NCI-H1417 (cell line): ENCODE measurements at places on chromosomes 13 and 19.

GRCh38 chr13:97243915-97244781, 22.0 kb downstream of the MBNL2 start:
- no peak for DNase-seq

DNA sequence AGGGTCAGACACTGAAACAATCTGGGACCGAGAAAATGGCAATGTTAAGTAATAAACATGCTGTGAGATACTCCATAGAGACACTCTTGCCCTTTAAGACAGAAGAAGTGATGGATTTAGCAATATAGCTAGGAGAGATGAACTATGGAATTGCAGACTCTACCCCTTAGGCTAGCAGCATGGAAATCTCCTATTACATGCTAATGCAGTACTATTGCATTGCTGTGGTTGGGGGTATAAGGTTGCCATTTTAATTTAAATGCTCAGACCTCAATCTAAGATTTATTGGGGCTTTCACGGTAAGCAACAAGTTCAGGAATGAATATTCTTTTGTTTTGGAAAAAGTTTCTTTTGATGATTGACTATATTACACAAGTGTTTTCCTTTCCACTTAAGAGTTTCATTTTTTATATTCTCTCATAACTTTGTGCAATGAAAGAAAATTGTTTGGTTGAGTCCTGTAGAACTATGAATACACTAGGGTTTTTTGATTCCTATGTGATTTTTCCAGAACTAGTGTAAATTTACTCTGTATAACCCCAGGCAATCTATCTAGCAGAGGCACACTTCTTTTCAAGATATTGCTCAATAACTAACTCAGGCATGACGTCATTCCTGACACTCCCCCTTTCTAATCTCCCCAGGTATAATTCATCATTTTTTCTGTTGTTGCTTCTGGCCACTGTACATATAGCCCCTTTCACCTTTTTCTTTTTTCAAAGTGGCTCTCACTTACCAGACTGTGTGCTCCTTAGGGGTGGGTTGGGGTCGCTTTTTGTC, 394.7 kb upstream of the KLF12 start:
- no peak for DNase-seq

DNA sequence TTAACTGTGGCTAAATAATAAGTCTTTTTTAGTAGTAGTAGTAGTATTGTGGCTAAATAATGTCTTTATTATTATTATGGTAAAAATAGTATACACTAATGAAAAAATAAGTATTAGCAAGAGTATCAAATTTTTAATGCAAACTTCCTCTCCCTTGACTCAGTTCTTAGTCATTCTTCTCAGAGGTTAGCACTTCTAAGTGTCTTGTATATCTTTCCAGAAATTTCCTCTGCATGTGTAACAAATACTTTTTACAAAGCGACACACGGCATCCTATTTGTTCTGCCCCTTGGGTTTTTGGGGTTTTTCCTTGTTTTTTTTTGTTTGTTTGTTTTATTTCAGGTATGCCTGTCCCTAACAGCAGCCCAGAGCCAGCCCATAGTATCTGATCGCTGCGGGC, 20.9 kb downstream of the SIN3B start:
- no peak for DNase-seq

DNA sequence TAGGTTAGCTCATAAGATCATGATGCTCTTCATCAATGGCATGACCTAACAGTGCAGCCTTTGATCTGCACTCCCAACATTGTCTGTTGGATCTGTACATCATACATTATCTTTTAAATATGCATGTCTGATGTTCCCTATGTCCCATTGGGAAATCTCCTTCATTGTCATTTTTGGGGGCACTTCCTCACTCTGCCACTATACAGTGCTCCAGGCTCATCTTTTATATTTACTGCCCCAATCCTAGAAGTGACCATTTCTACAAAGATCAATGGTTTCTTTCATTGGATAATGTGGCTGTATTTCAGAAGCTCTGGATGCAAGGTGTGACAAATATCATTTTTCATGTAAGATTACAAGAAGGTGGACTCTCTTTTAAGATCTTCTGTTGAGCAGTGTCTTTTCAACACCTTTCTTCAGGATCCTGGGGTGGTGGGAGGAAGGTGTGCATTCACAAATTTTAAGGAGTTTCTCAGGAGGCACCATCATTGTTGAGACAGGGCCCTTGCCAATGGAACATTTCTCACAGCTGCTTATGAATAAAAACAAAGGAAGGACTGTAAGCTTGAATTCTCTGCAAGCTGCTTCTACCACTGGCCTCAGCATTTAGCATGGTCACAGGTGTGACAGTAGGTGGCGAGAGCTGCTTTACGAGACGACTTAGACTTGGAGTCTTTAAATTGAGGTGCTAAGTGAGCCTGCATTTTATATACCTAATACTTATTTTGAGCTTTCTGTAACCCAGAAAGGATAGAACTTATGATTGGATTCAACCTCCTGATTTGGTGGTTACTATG, 403.0 kb downstream of the LMO7 start:
- no peak for DNase-seq

DNA sequence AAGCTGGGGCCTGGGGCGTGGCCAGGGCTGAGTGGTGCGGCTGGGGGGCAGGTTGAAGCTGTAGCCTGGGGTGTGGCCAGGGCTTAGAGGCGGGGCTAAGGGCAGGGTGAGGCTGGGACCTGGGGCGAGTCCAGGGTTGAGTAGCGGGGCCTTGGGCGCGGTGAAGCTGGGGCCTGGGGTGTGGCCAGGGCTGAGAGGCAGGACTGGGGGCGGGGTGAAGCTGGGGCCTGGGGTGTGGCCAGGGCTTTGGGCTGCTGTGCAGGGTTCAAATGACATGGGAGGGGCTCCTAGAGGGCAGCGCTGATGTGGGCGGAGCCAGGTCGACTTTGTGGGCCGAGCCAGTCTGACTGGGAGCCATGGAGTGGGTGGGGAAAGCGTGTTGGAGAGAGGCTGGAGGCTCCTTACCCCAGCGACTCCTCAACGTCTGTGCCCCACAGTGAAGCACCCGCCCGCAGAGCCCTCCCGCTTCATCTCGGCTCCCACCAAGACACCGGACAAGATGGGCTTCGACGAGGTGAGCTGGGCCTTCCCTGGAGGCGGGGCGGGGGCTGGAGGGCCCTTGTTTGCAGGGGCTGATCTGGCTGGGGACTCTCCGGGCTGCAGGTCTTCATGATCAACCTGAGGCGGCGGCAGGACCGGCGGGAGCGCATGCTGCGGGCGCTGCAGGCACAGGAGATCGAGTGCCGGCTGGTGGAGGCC, 21.5 kb downstream of the COLGALT1 start:
- no peak for DNase-seq

DNA sequence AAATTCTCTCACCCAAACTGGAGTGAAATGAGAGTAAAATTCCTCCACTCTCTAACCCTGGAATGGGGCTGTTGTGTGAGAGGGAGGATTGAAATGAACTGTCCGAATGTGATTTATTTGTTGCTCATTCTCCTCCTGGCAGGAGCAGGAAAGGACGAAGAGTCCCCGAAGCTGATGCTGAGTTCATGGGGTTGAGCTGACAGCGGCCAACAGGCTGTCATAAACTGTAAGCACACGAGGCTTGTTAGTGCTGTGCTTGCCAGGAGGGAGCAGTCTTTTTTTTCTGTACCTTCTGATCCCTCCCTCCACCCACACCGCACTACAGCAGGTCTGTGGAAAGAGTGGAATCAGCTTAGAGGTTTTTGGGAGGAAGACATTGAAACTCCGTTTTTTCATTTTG, 33.1 kb upstream of the ZNF331 start:
- peak; percentile 18 for DNase-seq

DNA sequence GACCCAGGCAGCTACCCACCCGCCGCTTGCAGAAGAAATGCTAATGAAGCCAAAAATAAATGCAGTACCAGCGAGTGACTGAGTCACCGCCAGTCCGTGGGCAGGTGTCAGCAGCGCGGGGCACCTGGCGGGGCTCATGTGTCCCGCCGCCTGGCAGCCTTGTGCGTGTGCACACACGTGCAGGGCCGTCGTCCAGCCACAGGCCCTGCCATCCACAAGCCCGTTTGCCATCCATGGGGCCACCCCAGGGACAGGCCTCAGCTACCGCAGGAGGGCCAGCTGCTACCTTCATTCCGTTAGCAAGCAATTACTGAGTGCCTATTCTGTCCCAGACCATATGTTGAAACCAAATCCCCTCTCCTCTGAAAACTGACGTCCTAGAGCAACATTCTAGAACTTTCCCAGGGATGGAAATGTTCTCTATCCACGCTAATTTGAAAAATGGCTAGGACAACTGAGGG, 20.5 kb downstream of the NCAN start:
- DNase-seq: no peak

DNA sequence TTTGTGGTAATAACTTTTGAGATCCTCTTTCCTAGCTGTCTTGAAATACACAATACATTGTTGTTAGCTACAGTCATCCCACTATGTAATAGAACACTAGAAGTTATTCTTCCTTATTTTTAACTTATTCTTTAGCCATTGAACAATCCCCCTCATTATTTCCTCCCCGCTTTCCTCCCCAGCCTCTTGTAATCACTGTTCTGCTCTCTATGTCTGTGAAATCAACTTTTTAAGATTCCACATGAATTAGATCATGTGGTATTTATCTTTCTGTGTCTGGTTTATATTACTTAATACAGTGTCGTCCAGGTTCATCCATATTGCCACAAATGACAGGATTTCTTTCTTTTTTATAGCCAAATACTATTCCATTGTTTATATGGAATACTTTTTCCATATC, 72.9 kb downstream of the SLC10A2 start:
- DNase-seq: no peak

GRCh38 chr13:32956595-32956933, 59.7 kb upstream of the KL start:
- no peak for DNase-seq

- DNase-seq: no peak
These were observed 12.0 kb upstream of the ADPRHL1 start for GRCh38 chr13:113465300-113465699.

- DNase-seq: no peak
These were observed 500.9 kb downstream of the GPC6 start for GRCh38 chr13:93727211-93728141.

GRCh38 chr19:36420961-36421748, 2.7 kb upstream of the ZFP82 start:
- no peak for DNase-seq

- DNase-seq: no peak
These were observed 205.3 kb downstream of the RAP2A start for GRCh38 chr13:97639236-97639635.

DNA sequence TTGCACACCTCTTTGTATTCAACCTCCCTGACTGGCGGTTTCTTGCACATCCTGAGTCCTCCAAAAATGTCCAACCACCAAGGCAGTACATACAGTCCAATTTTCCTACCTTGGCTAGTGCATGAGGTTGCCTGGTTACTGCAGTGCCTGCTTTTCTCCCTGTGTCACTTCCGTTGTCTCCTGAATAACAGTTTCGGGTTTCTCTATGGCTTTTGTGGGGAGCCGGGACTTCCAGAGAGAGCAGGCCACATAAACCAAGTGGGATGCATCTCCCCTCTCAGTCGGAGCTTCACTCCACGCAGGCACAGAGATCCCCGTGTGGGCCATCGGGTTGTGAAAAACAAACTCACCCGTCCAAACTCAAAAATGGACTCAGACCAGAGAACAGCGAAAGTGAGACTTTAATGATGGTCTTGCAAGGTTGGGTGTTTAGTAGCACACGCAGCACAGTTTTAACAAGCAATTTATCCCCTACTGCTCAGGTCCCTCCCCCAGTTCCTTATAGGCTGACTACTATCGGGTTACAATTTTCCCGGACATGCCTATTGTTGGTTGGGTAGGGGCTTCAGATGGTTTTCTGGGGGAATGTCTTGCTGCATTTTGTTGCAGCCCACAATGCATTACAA, 173.1 kb downstream of the POU4F1 start:
- DNase-seq: no peak

DNA sequence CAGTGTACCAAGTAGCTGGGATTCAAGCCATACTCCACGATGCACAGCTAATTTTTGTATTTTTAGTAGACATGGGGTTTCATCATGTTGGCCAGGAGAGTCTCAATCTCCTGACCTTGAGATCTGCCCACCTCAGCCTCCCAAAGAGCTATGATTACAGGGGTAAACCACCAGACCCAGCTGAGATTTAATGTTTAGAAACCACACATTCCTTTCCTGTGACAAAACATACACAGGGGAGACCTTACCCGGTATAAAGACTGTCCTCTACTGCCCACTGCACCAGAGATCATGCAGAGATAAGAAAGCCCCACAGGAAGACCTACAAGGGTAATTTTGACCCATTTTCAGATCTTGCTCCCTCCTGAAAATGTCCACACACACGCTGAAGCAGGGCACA, 22.8 kb upstream of the ZNF83 start:
- no peak for DNase-seq

GRCh38 chr13:30805603-30806011, 70.3 kb downstream of the ALOX5AP start:
- DNase-seq: no peak

DNA sequence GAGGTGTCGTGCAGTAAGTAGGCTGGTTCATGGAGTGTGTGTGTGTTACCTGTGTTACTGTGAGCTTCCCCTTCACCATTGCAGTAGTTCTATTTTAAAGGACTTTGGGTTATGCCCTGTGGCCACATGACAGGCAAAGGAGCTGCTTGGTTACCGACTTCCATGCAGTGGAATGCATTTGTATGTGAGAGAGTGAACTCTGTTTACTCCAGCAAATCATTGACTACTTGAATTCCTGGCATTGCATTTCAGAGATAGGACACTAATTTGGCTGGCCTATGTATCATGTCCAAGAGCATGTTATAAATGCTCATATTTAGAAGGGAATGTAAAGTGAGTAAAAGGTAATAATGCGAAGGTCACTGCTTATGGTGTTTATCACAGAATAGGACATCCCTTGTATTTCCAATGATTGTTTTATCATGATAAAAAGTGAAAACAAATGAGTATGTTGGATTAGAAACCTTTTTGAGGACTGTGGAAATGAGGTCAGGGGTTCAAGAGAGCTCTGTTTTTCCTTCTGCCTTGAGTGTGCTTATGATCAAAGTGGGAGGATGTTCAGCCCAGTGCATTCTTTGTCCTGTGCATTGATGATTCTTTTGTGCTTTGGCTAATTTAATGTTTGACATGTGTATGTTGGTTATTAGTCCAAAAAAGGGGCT, 156.5 kb downstream of the LMO7 start:
- DNase-seq: no peak

DNA sequence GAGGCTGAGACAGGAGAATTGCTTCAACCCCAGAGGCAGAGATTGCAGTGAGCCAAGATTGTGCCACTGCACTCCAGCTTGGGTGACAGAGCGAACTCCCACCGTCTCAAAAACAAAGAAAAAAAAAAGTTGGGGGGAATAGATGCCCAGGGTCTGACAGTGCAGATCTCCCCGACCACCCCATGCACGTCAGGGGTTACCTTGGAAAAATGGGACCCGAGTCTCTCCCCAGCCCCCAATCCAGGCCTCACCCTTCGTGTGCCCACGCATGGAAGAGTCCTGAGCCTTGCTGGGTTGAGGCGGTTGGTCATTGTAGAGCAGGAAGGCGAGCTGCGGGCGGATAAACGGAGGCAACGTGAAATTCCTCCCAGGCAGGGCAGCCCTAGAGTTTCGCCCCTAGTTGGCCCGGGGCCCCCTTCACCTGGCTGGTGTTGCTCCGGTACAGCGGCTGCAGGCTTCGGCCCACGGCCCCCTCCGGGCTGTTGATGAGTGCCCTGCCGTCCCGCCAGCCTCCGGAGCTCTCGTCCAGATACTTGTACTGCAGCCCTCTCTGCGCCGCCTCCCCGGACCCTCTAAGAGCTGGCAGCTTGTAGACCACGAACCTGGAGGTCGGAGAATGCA, 588 bp downstream of the DNASE2 start:
- peak; percentile 68 for DNase-seq

GRCh38 chr19:1566392-1567115, 1.6 kb downstream of the MEX3D start:
- peak; percentile 71 for DNase-seq
